Astrocyte of the cerebellum (primary cell): ENCODE measurements at places on chromosomes 13 and 19.

GRCh38 chr13:97005625-97006262, 11.5 kb upstream of the OXGR1 start:
- no peak for DNase-seq

- DNase-seq, result no peak
Measured at GRCh38 chr19:23415034-23415433, 19.8 kb upstream of the ZNF91 start.

- no peak for DNase-seq
Measured at GRCh38 chr13:47025791-47026447, 129.1 kb upstream of the HTR2A start.

DNA sequence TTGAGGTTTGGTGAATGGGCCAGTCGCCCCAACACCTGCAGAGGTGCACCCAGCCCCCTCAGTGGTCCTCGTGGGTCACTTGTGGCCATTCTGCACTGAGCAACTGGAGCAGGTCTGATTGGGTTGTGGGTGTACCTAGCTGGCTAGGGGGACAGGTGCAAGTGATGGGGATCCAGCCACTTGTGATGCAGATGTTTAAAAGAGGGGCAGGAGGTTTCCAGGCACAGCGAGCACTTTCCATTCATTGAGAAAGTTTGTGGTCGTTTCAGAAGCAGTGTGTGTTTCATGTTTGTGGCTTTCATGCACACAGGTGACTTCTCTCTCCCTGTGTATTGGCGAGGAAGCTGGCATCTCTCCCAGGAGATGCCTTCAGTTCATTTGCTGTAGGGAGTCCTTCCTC, 34.7 kb downstream of the TSSK6 start:
- DNase-seq, result peak; percentile 41

- no peak for DNase-seq
Measured at GRCh38 chr19:28898249-28898648, 314.7 kb downstream of the UQCRFS1 start.

DNA sequence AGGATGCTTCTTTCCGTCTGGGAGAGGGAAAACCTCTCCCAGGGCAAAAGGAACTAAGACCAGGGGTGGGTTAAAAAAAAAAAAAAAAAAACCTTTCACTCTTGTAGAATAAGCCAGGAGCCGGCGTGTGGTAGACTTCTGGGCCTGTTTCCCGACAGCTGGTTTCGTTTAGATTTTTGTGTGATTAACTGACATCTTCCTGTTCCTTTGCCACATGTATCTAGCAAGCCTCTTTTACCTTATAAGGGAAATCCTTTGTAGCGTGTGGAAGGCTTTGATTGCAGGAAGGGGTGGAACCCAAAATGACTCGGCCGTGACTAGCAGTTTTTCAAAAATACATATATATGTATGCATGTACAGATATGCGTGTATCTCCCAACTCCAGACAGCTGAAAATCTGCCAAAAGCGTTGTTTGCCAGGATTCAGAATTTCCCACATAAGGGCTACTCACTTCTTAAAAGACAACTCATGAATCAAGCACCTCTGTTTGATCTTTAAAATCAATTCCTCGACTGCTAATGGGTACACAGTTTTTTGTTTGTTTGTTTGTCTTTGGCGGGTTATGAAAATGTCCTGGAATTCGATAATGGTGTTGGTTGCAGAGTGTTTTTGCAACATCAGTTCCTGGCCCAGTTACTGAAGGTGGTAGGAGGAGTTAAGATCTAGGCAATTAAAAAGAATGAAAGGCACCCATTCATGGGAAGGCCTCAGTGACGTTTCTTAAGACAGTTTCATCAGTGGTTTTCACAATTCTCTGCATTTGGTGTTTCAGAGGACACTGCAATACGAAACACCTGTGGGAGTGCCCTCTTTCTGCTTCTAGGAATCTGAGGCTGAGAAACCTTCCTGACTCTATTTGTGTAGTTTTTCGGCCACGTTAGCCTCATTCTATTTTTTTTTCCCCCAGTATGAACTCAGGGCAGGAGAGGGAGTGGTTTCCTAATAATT, 2.7 kb downstream of the TPM4 start:
- peak; percentile 95 for DNase-seq

DNA sequence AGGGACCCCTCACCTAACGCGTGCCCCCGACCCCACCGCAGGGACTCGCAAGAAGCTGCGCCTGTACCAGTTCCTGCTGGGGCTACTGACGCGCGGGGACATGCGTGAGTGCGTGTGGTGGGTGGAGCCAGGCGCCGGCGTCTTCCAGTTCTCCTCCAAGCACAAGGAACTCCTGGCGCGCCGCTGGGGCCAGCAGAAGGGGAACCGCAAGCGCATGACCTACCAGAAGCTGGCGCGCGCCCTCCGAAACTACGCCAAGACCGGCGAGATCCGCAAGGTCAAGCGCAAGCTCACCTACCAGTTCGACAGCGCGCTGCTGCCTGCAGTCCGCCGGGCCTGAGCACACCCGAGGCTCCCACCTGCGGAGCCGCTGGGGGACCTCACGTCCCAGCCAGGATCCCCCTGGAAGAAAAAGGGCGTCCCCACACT, 4.7 kb upstream of the MYBPC2 start:
- peak; percentile 42 for DNase-seq

DNA sequence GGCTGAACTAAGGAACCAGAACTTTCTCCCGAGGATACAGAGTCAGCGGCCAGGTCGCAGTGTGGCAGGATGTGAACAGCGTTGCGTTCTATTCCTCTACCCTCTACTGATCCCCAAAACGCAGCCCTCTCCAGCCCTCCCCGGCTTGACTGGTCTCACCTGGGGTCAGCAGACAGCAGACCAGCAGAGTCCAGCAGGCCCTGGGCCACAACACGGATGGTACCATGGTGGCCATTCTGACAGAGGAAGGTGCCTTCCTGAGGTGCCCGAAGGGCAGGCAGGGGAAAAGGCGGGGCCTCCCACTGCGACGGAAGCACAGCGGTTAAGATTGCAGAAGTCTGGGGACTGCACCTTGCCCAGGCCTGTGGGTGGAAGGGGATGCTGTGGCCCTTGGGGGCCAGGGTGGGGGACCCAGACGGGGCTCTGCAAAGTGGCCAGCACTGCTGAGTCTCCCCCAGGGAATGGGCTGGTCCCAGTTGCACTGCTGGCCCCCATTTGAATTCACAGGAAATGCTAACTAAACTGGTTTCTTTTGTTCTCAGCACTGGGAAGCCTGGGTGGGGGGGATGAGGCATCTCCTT, at the start of gene ICAM3:
Gene ICAM3 (minus strand): TSS at position 245 of the 581 bp plus-strand sequence. CDS start 10 bp downstream, at position 235.
- DNase-seq, result no peak

DNA sequence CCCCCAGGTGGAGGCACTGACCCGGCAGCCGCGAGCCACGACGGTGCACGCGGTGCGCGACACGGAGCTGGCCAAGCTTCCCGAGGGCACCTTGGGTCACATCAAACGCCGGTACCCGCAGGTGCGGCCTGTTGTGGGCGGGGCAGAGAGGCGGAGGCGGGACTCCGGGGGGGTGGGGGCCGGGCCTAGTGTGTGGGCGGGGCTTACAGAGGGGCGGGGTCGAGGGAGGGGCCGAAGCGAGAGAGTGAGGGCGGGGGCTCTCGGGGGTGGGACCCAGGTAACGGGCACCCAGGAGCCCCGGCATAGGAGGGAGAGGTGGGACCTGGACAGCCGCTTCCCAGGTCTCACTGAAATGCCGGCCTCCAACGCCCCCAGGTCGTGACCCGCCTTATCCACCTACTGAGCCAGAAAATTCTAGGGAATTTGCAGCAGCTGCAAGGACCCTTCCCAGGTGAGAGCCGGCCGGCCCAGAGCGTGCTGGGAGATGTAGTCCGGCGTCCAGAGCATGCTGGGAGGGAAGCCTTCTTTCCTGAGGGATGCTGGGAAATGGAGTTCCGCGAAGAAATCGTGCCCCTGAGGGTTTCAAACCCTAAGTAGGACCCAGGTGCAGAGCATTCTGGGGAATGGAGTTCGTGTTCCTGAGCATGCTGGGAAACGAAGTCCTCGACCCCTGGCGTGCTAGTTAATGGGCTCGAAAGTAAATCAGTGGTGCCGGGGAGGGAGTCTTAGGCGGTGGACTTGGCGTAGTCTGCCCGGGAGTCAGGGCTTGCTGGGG, 15.7 kb downstream of the PNPLA6 start:
- peak; percentile 33 for DNase-seq

GRCh38 chr19:14097532-14098151, 7.1 kb upstream of the SAMD1 start:
- no peak for DNase-seq

DNA sequence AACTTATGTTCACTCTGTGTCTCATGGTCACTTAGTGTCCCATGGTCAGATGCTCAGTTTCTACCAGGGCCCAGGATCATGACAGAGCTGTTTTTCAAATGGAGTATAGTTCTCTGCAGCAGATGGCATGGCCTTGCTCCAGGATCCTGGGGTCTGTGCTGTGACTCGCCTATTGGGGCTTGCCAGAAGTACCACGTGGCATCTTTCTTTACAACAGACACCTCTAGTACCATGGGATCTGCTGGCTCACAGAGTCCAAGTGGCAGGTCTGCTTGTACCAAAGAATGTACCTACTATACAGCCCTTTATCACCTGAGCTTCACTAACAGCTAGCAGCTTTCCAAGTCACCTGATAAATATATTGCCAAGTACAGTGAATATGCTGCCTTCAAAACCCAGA, 6.0 kb upstream of the RNF6 start:
- DNase-seq, result no peak

DNA sequence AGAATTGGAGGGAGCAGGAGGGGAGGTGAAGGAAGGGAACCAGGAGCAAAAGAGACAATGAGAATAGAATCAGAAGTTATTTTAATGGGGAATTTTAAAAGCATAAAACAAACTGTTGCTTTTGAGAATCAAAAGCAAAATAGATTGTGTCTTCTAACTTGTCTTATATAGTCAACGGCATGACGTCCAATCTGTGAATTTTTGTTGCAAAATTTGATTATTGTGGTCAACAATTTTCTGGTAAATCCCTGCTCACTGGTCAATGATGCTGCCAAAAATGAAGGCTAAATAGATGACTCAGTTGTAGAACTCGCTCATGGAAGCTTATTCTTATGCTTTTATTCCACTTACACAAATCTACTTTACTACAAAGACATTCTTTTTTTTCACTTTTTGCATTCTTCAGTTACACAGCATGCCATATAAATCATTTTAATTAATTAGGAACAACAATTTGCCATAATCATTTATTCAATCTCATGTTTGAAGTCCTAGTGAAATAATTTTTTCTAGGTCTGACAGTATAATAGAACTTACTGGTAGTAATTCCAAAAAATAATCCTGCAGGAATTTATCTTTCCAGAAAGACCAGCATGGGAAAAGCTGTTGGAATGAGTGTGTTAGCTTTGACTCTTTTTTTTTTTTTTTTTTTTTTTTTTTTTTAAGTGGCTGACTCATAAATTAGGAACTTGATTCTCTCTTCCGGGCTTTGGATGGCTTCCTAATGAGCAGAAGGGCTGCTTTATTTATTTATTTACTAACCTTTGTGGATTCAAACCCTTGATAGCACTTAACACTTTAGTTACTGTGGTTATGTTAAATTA, 256.9 kb downstream of the SPRY2 start:
- peak; percentile 98 for DNase-seq

DNA sequence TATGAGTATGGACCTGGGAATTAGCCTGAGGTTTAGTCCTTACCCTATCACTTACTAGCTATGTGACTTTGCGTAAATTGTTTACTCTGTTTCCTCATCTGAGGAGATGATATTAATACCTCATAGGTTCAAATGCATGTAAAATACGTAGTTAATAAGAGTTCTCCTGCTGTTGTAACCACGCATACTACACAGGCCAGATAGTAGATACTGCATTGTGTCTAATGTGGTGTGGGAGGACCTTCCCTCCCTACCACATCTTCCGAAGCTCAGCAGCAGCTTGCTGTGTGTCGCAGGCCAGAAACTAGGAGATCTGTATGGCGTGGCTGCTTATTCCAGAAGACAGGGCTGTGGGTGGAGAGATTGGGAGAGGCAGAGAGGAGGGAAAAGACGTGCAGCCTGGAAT, 23.0 kb downstream of the GTF2F2 start:
- DNase-seq, result no peak

DNA sequence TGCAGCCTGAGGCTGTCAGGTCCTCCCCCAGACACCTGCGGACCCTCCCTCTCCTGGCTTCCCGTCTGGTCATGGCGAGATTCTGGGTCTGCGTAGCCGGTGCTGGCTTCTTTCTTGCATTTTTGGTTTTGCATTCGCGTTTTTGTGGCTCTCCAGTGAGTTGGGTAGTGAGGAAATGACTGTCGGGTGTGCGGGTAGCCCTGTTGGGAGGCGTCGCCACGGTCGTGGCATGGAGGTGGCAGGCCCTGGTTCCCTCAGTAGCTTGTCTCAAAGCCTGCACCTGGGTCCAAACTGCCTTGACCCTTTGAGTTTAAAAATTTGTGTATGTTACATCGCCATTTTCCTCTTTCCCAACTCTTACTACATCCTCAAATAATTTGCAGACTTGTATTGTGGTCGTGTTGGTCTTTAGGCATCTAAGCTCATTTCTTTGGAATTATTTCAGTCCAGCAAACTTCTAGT, 344 bp downstream of the NHLRC3 start:
- DNase-seq, result no peak

GRCh38 chr19:50519006-50519575, 5.4 kb upstream of the ASPDH start:
- DNase-seq, result no peak

GRCh38 chr19:15683411-15683810, 10.5 kb downstream of the CYP4F12 start:
- DNase-seq, result no peak

- no peak for DNase-seq
Measured at GRCh38 chr19:46141421-46141820, 6.6 kb upstream of the IGFL2 start.

DNA sequence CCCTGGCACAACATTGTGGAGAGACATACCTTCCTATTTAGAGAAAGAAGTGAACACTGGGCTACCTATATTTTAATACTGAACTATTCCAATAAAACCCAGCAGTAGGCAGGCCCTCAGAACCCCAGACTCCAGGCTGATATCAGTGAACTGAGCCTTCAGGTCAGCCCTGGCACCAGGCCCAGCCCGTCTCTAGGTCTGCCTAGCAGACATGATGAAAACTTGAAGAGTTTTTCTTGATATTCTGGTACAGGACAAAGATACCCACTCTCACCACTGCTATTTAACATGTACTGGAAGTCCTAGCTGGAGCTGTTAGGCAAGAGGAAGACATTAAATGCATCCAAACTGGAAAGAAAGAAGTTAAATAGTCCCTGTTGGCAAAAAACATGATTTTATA, 396.6 kb upstream of the SPRY2 start:
- DNase-seq, result no peak

DNA sequence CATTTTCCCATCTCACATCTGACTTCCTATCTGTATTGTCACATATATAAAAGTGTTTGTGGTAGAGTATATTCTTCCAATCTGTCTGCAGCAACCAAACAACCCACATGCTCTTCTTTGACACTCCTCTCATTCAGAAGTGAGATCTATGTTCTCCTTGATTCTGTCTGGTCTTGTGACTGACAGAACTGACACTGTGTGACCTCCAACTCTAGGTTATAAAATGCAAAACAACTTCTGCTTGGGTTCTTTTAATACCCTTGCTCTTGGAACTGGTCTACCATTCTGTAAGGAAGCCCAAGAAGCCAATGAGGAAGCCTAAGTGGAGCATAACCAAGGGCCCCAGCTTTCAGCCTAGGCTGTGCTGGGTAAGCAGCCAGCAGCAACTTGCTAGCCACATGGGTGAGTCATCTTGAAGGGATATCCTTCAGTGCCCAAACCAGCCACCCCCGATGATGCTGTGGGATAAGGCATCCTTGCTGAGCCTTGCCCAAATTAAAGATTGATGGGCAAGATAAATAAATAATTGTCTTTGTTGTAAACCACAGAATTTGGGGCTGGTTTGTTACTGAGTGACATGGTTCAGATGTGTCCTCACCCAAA, 18.4 kb upstream of the ITM2B start:
- no peak for DNase-seq
